ENCODE measurements at places on chromosomes 11 and 22. TPM values are rescaled to one million over a fixed set of nuclear protein-coding genes. Genes with fewer than 3 reads are reported as not detected.

Gene TRPC6
- not detected for total RNA-seq

DNA sequence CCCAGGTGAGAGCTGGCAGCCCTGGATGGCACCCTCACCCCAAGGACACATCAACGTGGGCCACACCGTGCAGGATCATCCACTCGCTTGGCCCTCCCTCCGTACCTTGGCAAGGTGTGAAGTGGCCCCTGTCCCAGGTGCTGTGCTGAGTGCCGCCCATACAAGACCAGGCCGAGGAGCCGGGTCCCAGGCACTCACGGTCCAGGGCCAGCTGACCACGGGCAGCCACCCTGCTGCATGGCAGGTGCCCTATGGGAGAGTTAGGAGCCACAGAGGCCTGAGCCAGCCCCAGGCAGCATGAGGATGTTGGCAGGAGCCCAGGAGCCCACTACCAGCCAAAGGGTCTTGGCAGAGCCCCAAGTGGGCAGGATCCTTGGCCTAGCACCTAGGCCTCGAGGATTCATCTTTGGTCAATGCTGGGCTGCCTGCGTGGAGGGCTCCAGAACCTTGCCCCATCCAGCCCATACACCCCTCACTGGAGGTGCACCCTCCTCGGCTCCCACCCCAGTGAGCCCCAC is 19.6 kb downstream of the RTN4R start:
- no peak for DNase-seq

DNA sequence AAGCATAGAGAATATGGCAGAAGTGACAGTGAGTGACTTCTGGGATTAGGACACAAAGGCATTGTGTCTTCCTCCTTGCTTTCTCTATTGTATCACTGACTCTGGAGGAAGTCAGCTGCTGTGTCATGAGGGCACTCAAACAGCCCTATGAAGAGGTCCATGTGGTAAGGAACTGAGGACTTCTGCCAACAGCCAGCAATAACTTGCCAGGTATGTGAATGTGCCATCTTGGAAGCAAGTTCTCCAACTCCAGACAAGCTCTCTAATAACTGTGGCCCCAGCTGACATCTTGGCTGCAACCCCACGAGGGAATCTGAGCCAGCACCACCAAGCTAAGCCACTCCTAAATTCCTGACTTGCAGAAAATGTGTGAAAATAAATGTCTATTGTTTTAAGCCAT is 83.6 kb upstream of the ZBED5 start:
- no peak for DNase-seq

- no peak for DNase-seq
These were observed 1359.3 kb downstream of the LRRC4C start for GRCh38 chr11:40100162-40100553.

- DNase-seq = no peak
These were observed 15.2 kb downstream of the GLB1L2 start for GRCh38 chr11:134346976-134347350.

DNA sequence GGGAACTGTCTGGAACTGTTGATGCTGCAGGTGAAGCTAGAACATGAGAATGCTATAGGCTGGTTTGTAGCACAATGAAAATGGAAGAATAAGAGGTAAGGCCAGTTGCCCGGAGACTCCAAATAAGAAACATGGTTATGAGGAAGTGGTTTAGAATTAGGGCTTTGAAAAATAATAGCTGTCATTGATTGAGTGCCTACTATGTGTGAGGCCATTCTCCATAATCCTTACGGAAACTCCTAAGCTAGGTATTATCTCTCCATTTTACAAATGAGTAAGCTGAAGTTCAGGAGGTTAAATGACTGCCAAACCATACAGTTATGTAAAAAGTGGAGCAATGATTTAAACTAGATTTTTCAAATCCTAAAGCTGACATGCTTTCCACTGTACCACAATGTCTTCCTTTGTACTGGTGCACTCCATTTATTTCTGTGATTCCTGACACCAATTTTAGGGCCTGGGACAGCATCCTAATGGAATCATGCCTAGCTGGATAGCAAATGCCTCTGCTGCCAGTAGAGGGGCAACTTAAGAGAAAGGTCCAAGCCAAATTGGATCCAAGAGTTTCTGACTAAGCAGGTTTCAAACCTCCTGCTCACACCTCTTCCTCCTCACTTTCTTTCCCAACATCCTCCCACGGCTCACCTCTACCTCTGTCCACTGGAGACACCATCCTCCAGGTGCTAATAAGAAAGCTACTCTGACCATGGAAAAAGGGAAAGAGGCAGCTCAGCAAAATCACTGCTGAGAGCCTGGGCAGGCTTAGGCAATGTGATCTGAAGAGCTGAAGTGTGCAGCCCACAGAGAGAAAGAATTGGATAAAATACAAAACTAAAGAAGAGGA is 46.9 kb upstream of the PICALM start:
- DNase-seq = no peak

GRCh38 chr11:1628506-1629325 is 859 bp upstream of the KRTAP5-5 start:
- DNase-seq = no peak

GRCh38 chr22:41929418-41929810 is 2.8 kb upstream of the TNFRSF13C start:
- DNase-seq = no peak

GRCh38 chr11:9214765-9215164 is 50.4 kb downstream of the DENND5A start:
- no peak for DNase-seq

DNA sequence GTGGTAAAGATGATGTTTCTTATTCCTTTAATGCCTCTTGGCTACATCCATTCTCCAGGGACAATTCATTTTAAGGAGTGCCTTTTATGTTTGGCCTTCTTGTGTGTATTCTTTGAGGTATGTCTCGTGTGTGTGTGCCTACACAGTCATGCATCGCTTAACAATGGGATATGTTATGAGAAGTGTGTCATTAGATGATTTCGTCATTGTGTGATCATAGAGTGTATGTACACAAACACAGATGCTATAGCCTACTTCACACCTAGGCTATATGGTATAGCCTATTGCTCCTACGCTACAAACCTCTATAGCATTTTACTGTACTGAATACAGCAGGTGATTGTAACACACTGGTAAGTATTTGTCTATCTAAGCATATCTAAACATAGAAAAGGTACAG is 23.0 kb downstream of the ZNF202 start:
- DNase-seq = no peak

GRCh38 chr11:22797047-22797446 is 32.6 kb downstream of the SVIP start:
- DNase-seq = no peak

- DNase-seq = no peak
These were observed 514.1 kb downstream of the CNTN5 start for GRCh38 chr11:99534812-99535211.

- DNase-seq = peak; percentile 25
These were observed 401.0 kb downstream of the LARGE1 start for GRCh38 chr22:33519071-33519973.

Gene KDM4D
- 2.7 TPM for total RNA-seq

GRCh38 chr22:25120093-25120561 is 79.5 kb upstream of the CRYBB3 start:
- no peak for DNase-seq

DNA sequence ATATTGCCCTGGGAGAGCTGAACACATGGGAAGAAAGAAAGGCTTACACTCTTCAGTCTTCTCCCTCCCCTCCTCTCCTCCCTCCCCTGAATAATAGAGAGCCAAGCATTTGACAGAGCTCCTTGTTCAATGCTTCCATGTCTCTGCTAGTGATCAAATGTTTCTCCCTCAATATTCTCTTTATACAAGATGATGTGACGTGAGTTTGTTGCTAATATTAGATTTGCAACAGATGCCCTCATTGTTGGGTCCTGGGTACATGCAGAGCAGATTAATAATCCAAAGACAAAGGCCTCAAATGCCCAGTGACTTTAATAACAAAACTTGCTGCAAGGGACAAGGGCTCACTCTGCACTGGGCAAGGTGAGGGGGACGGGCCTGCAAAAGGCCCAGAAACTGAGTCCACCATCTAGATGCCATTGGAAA is 7.1 kb upstream of the ENDOD1 start:
- no peak for DNase-seq

DNA sequence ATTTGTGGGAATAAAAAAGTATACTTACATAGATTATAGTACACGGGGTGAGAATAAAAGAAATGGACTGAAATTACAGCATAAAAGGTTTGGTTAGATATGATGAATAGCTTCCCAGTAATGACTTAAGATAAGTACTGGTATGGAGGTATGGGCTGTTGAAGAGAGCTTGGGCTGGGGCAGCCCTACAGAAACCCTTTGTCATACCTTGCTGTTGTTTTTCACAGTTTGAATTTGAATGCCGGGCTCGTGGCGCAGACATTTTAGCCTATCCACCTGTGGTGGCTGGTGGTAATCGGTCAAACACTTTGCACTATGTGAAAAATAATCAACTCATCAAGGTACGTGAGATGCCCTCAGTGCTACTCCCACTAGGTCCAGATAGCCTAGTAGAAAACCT is 42.3 kb upstream of the RBX1 start:
- DNase-seq = no peak

- no peak for DNase-seq
These were observed 26.3 kb upstream of the CXCR5 start for GRCh38 chr11:118857385-118857784.

- DNase-seq = no peak
These were observed 15.6 kb upstream of the GNAZ start for GRCh38 chr22:23054531-23055257.

DNA sequence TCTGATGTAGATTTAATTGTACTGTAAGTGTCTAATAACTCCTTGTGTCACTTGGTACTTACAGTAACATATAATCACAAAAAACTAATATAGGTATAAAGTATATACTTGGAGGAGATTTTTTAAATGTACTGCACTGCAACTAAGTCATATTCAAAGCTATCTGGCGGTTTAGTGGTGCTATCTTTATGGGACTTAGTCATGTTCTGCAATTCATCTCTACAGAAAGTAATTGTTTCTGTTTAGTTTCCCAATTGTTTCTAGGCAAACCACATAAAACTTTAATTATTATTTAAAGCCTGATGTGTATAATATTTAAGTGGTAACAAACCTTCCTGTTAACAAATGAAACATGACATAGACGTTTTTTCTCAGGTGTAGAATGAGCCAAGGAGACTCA is 8.0 kb downstream of the PAFAH1B2 start:
- no peak for DNase-seq

DNA sequence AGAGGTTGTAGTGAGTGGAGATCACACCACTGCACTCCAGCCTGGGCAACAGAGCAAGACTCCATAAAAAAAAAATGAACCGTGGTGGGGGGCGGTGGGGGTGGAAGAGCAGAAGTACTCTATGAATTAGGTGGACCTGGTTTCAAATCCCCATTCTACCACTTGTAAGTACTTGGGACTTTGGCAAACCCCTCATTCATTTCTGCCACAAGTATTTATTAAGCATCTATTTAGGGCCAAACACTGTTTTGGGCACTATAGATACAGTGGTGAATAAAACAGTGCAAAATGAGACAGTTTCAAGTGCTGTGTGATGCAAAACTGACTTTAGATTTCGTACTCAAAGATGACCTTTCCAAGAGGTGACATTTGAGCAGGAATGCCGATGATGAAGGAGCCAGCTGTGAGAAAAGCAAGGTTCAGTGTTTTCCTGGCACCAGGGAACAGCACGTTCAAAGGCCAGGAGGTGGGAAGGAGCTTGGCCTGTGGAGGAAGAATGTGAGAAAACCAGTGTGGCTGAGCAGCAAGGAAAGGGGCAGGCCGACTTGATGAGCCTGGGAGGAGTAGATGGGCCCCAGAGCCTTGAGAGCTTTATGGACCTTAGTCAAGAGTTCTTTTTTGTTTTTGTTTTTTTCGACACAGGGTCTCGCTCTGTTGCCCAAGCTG is 1.4 kb upstream of the TMEM134 start:
- DNase-seq = no peak
